ENCODE measurements at places on chromosomes 12 and 14.

GRCh38 chr12:597926-598568, 65.2 kb downstream of the NINJ2 start:
- no peak for DNase-seq

GRCh38 chr12:123983822-123984485, 10.9 kb downstream of the ZNF664 start:
- peak; percentile 32 for DNase-seq

DNA sequence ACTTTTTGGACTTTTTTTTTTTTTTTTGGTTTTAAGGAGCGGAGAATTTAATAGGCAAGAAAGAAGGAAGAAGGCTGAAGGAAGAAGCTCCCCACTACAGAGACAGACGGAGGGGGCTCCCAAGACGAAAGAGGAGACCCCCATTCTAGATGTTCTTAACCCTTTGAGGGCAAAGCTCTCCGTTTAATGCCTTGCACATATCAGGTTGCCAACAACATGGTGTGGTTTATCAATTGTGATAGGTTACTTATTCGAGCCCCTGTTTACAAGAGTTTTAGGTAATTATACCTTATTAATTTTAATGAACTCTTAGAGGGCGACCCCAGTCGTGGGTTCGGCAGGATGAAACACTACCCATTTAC, 1.2 kb upstream of the FBXO33 start:
- no peak for DNase-seq

GRCh38 chr12:48296586-48297282, 54.0 kb downstream of the ZNF641 start:
- no peak for DNase-seq

DNA sequence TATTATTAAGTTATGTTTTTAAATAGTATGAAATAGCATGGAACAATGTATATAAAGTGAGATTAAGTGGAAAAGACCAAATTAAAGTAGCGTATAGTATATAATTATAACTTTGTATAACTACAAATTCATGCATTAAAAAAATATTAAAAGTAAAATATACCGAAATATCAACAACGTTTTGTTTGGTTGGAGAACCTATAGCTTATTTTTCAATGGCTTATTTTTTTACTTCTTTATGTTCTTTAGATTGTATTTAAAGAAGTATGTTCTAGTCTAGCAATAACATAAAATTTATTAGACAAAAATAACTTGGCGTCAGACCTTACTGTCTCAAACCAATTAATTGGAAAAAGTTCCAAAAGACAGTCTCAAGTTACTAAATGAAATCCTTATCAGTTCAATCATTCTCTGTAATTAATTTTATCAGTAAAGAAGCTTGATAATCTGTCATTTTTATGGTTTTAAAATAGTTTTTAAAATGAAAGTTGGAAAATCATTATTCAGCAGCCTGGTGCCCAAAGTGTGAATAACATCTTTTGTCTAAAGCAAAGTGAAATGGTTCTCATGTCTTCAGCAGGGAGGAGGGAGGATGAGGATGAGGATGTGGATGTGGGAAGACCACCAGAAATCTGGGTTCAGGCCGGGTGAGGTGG, 46.7 kb downstream of the IRAK3 start:
- DNase-seq, result no peak

GRCh38 chr12:46356655-46357437, 15.7 kb downstream of the SLC38A2 start:
- DNase-seq, result no peak

Measured in MG63 (cell line).